ENCODE measurements at places on chromosomes 7 and 10.
A peak's percentile ranks its signal among the peaks of the same experiment; 100 is the strongest.

DNA sequence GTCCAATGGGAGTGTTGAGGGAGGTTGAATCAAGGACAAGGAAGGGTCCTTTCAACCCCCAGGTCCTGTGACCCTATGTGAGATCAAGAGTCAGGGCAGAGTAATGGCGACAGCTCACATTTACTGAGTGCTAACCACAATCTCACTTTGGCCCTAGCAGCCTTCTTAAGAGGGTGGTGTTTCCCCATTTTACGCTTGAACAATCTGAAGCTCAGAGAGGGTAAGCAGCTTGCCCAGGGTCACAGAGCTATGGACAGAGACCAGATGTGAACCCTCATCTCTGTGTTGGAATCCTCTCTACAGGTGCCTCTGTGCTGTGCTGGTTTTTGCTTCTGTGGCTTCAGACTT is 102.0 kb downstream of the GRK5 start:
- DNase-seq, result no peak

- DNase-seq, result peak; percentile 73
Observed at GRCh38 chr10:15200626-15201025, 32.1 kb upstream of the NMT2 start.

- DNase-seq, result no peak
Observed at GRCh38 chr7:28812616-28813015, 145.5 kb downstream of the TRIL start.

- DNase-seq, result no peak
Observed at GRCh38 chr7:155361947-155362346, 64.3 kb downstream of the INSIG1 start.

All from HFF-Myc (cell line).